ENCODE measurements at places on chromosomes 1 and 21.

GRCh38 chr1:219514728-219515127 is 98.2 kb downstream of the ZC3H11B start:
- no peak for DNase-seq

DNA sequence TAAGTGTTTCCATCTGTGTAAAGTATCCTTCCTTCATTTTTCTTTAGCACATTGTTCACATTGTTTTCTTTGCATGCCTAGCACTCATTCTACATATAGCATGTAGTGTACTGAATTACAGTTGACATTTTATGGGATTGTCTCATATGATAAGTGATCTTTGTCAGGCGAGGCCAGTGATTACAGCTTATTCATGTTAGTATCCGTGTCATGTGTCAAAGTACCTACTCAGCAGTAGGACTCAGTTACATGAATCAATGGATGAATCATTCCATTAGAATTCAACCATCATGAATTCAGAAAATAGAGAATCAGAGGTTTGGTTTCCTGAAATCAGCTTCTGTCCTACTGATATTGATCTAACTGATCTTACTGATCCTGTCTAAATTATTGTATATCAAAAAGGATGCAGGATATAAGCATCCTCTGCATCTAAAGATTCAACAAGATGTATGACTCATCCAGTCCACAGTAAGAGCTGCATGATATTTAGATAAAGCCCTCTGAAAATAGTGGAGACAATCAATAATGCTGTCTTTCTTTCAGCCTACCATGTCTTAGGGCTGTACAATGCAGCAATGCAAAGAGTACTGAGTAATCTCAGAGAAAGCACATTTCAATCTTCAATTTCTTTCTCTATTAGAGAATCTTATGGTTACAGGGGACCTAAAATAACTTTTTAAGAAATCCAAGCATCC is 20.7 kb upstream of the HRNR start:
- no peak for DNase-seq

DNA sequence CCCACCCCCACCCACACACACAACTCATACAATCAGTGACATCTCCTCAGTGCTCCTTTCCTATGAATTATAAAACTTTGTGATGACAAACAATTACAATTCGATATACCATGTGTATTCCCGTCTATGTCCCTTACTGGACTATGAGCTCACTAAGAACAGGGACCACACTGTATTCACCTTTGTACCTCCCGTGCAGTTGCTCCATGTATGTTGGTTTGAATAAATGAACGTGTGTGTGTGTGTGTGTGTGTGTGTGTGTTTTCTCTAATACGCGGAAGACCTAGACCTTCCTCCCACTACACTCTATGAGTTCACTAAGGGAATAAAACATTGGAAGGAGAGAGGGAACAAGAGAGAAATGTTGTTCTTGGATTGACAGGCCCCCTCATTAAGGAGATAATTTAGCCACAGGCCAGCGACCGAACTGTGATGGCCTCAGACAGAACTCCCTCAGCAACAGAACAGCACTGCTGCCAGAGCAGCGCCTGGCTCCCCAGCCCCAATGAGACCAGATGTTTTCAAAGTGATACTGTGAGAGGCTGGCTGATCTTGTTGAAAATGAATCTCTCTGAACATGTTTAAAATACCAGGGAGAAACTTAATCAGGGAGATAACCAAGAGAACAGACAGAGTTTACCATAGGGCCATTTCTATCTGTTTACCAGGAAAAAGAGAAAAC is 21.7 kb downstream of the BCAR3 start:
- no peak for DNase-seq

GRCh38 chr1:186409091-186409490 is 33.5 kb downstream of the ODR4 start:
- peak; percentile 47 for DNase-seq

DNA sequence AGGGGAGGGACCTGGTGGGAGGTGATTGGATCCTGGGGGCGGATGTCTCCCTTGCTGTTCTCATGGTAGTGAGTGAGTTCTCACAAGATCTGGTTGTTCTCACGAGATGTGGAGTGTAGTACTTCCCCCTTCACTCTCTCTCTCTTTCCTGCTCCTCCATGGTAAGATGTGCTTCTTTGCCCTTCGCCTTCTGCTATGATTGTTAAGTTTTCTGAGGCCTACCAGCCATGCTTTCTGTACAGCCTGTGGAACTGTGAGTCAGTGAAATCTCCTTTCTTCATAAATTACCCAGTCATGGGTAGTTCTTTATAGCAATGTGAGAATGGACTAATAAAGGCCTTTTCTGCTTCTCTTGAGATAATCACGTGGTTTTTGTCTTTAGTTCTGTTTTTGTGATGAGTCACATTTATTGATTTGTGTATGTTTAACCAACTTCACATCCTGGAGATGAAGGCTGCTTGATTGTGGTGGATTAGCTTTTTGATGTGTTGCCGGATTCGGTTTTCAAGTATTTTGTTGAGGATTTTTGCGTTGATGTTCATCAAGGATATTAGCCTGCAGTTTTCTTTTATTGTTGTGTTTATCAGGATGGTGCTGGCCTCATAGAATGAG is 45.5 kb downstream of the RABGAP1L start:
- no peak for DNase-seq

DNA sequence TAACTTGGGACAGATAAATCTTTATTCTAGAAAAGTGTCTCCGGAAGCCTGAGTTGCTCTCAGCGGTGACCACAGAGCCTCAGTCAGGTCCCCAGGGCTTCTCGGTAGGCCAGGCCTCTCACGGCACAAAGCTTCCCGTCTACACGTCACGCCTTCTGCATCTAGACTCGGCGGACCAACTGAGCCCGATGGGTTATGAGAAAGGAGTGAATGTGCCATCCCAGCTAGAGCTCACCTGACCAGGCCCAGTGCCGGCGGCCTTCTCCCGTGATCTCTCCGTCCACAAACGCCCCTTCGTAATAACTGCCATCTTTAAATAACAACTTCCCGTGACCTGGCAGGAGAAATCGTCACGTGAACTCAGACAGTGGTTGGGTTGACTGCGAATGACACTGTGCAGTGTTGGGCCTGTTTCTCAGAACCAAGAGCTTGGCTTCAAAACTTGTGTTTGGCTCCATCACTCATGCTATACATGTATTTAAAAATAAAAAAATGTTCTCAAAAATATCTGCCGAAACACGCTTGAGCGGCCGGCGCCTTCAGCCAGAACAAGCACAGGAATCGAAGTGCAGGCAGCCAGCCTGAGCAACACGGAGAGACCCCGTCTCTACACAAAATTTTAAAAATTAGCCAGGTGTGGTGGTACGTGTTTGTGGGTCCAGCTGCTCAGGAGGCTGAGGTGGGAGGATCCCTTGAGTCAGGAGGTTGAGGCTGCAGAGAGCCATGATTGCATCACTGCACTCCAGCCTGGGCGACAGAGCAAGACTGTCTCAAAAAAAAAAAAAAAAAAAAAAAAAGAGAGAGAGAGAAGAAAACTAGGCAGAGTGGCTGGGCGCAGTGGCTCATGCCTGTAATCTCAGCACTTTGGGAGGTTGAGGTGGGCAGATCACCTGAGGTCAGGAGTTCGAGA is 3.1 kb downstream of the MORN1 start:
- DNase-seq, result no peak

GRCh38 chr21:34511181-34511580 is 829 bp downstream of the KCNE1 start:
- no peak for DNase-seq

DNA sequence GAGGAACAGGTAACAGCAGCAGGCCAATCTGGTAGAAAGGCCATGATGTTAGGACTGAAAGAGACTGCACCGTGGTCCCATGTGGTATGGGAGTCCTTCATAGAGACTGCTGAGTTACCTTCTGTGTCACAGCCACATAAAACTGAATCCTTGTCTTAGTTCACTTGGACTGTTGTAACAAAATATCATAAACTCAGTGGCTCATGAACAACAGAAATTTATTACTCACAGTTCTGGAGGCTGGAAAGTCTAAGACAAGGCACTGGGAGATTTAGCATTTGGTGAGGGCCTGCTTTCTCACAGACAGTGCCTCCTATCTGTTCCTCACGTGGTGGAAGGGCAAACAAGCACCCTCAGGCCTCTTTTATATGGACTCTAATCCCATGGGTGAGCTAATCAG is 67.5 kb downstream of the CD2 start:
- no peak for DNase-seq

DNA sequence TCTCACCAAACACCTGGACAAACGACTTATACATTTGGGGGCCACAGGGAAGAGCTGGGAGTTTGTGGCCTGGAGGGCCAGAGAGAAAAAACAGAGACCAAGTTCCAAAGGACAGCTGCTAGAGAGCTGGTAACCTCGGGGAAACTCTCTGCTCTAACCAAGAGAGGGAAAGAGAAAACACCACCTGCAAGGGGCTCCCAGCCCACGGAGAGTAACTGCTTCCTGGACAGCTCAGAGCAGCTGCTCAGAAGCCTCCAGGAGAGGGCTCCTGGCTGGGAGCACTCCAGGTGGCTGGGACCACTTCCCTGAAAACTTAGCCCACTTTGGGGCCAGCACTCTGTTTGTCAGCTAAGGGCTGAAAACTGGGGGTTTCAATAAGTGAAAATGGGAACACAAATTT is 154.8 kb upstream of the GRIK3 start:
- DNase-seq, result peak; percentile 5

DNA sequence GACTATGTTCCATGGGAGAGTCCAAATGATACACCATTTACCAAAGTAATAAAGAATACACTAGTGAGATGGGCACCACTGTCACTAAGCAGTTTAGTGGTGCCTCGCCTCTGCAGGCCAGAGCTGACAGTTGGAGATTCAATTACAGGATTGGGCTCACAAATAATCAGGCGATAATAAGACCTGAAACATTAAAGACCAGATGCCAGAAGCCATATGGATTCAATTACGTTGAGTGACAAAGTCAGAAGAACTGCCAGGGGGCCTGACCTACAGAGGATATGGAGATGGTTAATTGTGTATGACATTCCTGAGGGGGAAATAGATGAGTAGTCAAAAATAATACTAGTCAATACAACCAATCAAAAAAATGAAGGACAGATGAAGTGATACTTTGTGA is 65.2 kb upstream of the ST6GALNAC5 start:
- DNase-seq, result no peak

- no peak for DNase-seq
Measured at GRCh38 chr1:200954434-200954833, 59.7 kb downstream of the INAVA start.

DNA sequence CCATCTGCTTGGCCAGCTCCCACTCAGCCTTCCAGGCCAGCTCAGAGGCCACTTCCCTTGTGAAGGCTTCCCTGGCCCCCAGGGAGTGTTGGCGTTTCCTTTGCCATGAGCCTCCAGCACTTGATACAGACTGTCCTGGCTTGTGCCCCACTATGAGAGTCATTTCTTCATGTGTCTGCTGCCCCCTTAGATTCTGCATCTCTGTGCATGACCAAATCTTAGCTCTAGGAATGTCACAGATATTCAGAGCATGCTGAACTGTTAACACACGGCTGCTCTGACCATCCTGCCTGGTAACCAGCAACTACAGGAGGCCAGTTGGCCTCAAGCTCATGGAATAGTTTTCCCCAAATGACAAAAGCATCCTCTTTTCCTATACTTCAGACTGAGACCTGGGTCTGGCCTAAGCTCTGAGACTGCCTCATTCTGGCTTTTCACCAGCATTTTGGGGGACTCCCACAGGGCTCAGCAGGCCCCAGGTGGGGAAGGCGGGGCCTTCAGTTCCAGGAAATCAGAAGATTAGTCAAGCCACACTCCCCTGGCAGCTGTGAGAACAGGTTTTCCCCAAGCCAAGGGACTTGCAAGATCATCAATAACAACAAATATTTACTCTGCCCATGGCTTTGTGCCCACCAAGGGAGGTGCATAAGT is 182.6 kb upstream of the EDN2 start:
- DNase-seq, result peak; percentile 66

DNA sequence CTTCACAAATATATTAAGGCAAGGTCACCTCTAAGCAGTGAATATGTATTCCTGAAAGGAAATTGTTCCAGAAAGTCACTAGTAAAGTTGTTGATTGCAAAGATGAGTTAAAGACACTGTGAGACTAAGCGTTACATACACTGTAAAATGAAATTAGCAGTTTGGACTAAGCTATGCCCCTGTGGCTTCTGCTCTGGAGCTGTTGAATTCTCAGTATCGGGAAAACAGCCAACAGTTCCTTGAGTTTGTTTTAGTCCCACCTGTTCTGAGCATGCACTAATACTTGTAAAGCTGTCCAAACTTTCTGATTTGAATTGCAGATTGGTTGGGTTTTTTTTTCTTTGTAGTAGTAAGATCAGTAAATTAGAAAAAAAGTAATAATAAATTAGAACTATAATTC is 21.0 kb downstream of the ANGPTL1 start:
- DNase-seq, result no peak

DNA sequence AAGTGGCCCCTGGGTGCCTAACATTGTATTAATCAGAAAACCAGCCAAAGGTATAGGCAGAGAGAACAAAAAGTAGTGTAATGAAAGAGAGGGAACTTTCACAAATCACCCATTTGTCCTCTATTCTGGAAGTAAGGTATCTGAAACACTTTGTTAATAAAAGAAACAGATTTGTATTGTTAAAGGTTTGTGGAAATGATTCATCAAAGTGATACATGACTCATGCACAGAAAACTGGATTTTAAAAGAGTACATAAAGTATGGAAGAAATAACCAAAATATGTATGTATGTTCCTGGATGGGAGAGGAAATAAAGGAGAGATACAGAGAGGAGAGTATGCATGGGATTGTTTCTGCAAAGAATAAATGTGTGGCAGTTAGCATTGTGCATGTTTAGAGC is 126.8 kb downstream of the RGS21 start:
- DNase-seq, result no peak

GRCh38 chr1:75991497-75992114 is 59.4 kb upstream of the ASB17 start:
- DNase-seq, result peak; percentile 72

GRCh38 chr1:216903382-216903740 is 180.1 kb upstream of the ESRRG start:
- DNase-seq, result no peak

- no peak for DNase-seq
Measured at GRCh38 chr1:5988596-5989285, 3.5 kb downstream of the NPHP4 start.

DNA sequence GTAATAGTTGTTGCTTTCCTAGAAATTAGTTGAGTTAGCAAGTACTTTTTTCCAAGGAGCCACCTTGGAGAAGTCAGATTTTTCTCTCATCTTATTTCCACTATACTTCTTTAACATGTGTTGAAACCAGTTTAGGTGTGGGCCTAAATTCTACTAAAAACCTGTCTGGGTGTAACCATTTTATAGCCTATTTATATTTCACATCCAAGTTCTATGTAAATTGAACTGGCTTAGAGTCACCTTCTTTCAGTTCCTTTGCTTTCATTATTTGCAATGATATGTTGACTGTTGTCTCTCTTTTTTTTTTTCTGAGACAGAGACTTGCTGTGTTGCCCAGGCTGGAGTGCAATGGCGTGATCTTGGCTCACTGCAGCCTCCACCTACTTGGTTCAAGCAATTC is 195.6 kb downstream of the CLEC20A start:
- DNase-seq, result no peak

DNA sequence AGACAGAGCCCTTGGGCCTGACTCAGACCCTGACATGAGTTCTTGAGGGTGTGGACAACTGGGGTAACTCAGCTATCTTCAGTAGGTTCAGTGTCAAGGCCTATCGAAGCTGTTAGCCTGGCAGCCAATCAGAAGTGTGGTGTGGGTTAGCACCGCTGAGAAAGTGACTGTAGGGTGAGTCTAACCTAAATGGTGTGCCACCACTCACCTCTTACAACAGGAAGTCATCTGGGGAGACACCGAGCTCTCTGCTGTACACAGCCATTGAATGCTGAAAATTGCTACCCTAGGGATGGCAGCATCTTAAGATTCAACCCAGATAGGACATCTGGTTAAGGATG is 44.6 kb downstream of the RASSF5 start:
- no peak for DNase-seq

GRCh38 chr1:147567594-147568381 is 26.5 kb downstream of the BCL9 start:
- no peak for DNase-seq

Data from NAMALWA (cell line).